ENCODE measurements at places on chromosomes 6 and 20.
A peak's percentile ranks its signal among the peaks of the same experiment; 100 is the strongest.

GRCh38 chr6:45021676-45022075 lies 306.5 kb upstream of the RUNX2 start:
- DNase-seq: no peak

GRCh38 chr6:139515511-139515910 lies 141.1 kb upstream of the CITED2 start:
- no peak for DNase-seq

GRCh38 chr6:3355011-3355357 lies 96.2 kb downstream of the PSMG4 start:
- DNase-seq: no peak

GRCh38 chr20:10780901-10781300 lies 107.1 kb upstream of the JAG1 start:
- DNase-seq: no peak

DNA sequence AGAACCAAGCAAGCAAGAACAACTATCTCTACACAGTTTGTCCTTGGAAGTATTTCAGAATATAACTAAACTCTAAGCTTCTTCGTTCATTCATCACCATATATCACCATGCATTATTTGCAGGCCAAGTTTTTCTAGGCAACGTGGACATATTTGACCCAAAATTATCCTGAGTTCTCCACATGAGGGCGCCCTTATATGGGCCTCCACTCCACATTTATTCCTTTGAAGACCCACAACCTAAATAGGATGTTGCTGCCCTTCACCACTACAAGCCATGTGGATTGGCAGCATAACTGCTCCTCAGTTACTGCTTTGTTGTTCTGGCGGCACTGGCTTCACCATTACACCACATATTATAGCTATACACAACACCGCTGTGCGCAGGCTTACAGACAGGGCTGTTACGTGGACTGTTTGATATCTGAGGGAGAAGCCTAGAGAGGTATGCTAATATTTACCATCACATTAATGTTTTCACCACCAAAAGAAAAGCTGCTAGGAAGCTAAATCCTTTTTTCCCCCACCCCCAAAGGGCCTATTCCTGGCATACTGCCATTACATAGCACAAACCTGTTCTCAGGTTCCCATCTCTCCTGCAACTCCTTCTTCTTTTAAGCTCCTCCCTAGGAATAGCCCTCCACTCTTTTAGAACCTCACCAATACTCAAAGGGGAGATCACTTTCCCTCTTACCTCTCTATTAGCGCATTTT lies 411.7 kb downstream of the C6orf118 start:
- DNase-seq: peak; percentile 18

DNA sequence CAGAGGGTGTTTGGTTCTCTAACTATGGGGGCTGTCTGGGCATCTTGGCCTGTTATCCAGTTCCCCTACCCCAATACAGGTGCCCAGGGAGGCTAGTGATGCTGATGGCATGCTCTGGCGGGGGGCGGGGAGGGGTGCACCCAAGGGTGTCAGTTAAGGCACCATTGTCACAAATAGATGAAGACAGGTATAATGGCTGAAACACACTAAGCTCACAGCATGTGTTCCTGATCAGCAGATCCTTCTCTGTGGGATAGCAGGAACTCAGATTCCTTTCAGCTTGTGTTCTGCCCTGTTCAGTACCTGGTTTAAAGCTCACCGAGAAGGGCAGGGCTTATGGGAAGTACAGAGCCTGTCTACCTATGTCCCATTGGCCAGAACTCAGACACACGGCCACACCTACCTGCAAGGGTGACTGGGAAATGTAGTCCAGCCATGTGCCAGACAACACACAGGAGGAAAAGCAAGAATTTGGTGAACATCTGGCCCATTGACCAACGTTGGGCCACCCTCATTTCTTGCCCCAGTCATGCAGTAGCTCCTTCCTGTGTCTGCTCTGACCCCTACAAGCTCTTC lies 3.4 kb upstream of the RSPO4 start:
- DNase-seq: no peak

DNA sequence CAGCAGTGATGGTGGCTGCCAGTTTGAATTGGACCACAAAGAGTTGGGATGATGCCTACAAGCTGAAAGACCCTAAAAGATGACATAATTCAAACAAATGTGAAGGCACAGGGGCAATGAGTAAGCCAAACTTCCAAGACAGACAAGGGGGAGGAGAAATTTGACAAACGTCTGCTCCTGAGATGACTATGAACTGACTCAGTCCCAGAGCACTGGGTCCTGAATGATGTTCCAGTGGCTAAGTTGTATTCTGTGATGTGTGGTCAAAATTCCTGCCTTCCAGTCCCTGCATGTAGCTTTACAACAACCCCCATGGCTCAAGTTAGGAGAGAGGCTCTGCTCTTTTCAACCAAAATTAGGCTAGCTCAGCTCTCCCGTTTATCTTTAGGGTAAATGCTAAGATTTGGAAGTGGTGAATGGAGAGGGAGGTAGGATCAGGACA lies 86.1 kb upstream of the SIRPA start:
- no peak for DNase-seq

- no peak for DNase-seq
These were observed 1.3 kb downstream of the CARMIL1 start for GRCh38 chr6:25280344-25281074.

DNA sequence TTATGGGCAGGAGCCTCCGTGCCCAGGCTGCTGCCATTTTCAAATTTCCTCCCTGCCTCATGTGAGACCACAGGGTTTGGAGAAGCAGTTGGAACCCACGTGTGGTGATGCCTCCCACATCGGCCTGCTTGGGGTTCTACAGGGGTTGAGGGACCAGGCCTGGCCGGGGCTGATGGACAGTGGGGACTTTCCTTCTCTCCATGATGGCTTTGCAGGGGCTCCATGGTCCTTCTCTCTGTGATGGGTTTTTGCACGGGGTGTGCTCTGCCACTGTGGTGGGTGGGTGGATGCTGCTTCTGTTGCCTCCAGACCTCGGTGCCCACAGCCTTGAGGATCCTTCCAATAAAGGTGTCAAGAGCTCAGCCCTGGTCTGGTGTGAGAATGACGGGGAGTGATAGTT lies 54.4 kb downstream of the ADNP start:
- no peak for DNase-seq

- no peak for DNase-seq
These were observed 126.8 kb upstream of the SAMD5 start for GRCh38 chr6:147381712-147382111.

DNA sequence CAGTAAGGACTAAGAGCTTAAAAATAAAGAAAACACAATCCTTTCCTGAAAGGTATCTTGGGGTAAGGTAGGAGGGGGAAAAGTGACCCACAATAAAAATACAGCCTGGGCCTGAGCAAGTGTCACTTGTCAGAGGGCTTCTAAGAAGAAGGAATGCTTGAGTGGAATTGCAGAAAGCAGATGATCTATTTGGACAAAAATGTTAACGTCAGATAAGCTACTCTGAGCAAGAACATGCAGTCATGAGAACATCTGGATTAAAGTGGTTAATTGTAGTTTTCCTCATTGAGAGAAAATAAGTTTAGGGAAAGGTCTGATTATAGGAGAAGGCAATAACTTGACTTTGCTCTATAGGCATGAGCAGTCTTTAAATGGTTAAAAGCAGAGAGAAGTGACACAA lies 581.9 kb downstream of the HTR1B start:
- no peak for DNase-seq

DNA sequence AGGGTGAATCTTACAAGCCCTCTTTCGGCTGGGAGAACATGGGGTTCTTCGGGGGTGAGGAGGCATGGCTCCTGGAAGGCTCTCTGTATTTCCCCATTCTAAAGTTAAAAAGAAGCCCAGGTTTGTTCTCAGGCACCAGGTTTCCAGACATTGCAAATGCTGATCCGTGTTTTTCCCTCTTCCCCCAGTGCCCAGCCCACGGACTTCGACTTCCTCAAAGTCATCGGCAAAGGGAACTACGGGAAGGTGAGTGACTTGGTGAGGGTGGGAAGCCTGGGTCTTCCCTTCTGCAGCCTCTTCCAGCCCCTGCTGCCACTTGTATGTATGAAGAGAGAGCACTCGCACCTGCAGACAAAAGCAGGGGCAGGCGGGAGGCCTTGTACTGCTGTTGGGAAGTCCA lies 8.7 kb downstream of the SGK2 start:
- DNase-seq: no peak

Data from NCI-H510A treated with DMSO at 0.1 percent for 48 hours (cell line).